ENCODE measurements at places on chromosomes 2 and 18.

- no peak for DNase-seq
These were observed 17.7 kb downstream of the SRSF7 start for GRCh38 chr2:38733300-38733971.

GRCh38 chr2:204468746-204469429 lies 76.4 kb upstream of the PARD3B start:
- no peak for DNase-seq

DNA sequence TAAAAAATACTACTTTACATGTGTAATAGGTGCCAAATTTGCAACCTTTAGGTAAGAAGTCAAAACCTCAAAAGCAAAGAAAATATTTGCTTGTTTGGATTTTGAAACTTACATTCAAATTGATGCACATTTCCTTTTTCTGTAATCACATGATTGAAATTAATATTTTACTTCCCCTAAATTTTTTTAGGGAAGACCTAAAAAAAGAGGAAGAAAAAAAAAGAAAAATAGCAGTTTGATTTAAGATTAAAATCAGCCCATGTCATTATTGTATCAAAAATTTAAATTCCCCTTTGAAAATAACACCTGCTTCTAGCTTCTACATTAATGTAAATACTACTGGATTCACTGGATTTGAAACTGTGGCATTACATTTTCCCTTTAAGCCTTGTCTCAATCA lies 68.2 kb upstream of the STON1 start:
- no peak for DNase-seq

DNA sequence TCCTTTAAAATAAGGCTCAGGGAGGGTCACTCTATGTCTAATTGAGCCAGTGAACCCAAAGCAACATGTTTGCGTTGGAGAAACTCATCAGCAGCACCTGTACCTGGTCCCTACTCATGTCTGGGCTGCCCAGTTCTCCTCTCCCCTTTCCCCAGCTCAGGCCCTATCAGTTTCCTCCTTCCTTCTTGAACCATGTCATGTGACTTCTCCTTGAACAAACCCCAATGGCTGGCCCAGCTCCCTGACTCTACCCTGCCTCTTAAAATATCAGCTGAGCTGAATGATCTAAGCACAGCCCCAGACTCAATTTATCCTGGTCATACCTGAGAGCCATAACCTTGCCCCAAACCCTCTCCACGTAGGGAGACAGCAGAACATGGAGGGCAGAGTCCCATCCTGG lies 290.9 kb downstream of the LPIN1 start:
- DNase-seq: no peak

GRCh38 chr2:236738896-236739295 lies 169.3 kb downstream of the ACKR3 start:
- no peak for DNase-seq

DNA sequence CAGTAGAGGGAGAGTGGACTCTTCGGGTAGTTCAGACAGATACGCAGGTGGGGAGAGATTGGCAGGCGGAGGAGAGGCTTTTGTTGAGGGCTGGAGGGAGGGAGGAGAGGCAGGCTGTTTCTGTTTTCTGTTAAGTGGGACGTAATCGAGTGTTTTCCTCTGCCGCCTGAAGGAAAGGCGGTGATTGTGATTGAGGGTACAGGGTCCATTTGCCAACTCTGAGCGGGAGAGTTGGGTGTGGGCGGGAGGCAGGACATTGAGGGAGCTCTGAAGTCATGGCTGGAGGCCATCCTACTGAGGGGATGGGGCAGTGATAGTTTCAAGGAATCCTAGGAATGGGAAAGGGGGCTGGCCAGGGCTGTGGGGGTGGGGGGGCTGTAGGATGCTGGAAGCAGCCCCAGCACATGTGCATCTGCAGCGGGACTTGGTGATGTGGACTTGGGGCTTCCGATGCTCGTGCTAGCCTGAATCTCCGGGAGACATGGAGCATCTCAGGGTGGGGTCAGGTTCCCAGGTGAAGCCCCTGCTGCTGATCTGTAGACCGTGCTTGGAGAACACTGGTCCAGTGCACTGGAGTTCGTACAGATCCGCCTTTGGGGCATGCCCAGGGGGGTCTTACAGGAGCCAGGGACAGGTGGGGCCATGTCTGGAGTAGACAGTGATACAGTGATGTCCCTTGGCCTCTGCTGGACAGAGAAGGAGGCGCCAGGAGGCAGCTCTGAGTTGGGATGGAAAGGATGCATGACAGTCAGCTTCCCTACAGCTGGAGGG lies 167.5 kb downstream of the AGAP1 start:
- no peak for DNase-seq

Data from activated gamma-delta T cell treated with anti-CD3 and anti-CD28 coated beads, Interleukin-2, amount 50 U/mL, for 16 hours (primary cell).